ENCODE measurements at places on chromosomes 5 and 9.

DNA sequence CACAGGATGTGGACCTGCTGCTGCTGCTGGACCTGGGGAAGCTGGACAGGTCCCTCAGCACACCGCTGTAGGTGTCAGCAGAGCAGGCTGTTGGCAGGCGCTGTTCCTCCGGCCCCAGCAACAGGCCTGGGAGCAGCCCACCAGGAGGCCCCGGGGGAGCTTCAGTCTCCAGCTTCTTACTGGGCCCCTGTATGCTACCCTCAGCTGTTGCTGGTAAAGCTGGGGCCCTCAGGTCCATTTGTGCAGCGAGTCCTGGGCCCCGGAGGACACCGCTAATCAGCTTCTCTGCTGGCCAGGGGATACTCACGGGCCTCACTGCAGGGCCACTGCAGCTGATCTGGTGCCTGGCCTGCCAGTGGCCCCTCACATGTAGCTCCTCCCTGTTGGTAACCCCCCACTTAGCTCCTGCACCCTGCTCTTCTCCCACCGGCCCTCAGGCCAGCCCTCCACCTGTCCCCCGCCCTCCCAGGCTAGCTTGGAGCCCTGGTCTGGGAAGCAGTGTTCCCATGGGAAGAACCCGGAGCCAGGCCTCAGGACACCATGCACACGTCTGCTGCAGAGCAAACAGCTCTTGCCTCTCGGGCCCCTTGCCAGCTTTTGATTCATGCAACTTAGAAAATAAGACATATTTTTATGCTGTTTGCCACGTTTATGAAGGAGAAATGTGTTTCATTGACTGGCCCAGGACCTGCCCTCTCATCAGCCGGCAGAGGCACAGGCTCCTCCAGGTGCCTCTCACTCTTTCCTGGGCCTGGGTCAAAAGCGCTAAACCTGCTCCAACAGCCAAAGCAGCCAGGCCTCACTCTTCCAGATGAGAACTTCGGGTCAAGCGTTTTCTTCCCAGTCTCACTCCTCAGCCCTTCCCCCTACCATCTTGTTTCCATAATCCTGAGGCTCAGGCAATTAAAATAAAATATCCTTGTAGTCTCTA is 61.0 kb upstream of the ADAMTS2 start:
- no peak for DNase-seq

DNA sequence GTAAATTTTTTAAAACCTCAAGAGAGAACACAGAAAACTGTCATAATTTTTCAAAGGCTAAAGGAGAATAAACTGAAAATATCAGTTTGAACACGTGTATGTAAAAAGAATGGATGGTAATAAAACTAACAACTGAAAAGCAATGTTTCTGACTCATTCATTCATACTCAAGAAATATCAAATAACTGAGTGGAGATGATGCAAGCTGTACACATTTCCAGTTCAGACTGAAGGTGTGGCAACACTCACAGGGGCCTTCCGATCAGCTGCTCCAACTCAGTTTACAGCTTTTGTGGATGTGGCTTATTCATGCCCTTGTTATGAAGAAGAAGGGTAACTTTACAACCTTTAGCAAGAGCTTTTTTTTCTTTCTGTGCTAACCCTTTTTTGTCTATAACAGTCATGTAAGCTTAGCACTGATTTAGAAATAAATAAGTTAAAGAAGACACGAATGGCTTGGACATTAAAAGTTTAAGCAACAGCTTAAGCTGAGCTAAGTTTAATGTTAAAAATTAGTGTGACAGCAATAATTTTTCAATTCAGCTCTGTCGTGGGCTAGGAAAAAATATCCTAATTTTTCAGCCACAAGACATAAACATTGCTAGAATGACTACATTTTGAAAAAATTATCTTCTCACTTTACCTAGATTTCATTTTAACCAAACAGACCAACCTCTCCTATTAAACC is 453.5 kb downstream of the RAB3C start:
- no peak for DNase-seq

- DNase-seq: no peak
These were observed 59.9 kb downstream of the HABP4 start for GRCh38 chr9:96509848-96510247.

DNA sequence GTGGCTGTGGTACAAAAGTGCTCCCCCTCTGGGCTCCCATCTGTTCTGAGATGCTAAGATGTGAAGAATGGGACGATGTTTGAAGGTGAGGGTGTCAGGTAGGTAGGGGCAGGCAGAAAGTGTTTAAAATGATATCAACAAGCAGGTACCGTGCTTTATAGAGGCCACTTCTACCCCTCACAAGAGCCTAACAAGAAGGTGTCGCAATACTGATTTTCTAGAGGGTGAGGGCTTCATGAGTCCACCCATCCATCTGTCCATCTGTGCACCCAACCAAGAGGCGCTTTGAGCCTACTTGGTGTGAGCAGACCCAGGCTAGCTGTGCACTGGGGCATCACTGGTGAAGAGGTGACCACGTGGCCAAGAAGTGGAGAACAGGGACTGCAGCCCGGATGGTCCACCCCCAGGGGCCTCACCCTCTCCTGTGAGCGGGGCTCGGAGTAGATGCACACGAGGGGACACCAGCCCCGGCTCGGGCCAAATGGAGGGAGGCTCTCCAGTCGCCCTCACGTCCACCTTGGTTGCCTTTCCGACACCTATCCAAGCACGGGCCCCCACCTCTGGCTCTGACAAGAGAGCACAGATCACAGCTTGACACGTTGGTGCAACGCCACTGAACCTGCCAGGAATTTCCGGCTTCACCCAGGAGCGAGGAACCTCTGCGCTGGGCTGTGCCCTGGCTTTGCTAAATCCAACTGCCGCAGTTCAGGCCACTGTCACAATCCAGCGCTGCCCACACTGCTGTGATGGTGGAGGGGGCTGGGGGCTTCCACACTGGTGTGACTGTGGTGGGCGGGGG is 34.5 kb downstream of the CRB2 start:
- DNase-seq: no peak

- no peak for DNase-seq
These were observed 1.2 kb downstream of the PRRT1B start for GRCh38 chr9:131546336-131547084.

DNA sequence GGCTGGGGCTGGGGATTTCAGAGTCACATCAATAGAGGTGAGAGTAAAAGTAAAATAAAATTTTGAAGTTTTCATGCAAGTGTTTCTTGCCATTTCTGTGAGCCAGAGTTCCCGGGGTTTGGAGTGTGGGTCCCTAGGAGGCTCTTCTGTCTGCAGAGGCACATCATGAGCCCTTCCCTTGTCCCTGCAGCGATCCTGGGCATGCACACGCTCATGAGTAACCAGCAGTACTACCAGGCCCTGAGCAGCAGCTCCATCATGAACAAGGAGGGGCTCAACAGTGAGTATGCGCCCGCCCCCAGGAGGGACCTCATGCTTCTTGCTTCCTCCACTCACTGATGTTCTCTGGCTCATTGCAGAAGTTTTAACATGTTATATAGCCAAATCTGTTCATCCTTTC is 61.1 kb downstream of the TMOD1 start:
- no peak for DNase-seq

Data from OCI-LY7 (cell line).